ENCODE measurements at places on chromosomes 1 and 21.

DNA sequence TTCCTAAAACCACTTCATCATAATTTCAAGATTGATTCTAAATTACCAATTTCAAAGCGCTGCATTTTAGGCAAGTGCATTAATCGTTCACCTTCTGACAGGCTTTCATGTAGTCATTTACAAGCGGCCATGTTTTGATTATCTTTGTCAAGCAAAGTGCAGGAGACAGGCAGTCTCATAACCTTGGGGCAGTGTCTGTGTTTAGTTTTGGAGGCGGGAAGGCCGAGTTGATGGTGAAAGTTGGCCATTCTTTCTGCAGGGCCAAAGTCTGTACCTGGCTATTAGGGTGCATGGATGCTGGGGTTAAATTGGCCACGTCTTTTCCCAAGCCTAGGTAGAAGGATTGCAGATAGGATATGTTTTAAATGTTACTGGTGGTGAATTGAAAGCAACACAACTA, 2.9 kb downstream of the AGPAT3 start:
- no peak for DNase-seq

GRCh38 chr1:100851726-100852125, 42.9 kb downstream of the EXTL2 start:
- DNase-seq, result no peak

DNA sequence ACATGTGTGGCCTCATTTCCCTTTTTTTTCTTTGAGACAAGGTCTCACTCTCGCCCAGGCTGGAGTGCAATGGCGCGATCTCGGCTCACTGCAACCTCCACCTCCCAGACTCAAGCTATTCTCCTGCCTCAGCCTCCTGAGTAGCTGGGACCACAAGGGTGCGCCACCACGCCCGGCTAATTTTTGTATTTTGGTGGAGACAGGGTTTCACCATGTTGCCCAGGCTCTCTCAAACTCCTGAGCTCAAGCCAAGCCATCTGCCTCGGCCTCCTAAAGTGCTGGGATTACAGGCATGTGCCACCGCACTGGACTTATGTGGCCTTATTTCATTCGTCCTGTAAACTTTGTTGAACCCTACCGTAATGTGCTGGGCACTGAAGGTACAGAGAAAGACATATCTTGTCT, 569 bp upstream of the WARS2 start:
- DNase-seq, result peak; percentile 7

DNA sequence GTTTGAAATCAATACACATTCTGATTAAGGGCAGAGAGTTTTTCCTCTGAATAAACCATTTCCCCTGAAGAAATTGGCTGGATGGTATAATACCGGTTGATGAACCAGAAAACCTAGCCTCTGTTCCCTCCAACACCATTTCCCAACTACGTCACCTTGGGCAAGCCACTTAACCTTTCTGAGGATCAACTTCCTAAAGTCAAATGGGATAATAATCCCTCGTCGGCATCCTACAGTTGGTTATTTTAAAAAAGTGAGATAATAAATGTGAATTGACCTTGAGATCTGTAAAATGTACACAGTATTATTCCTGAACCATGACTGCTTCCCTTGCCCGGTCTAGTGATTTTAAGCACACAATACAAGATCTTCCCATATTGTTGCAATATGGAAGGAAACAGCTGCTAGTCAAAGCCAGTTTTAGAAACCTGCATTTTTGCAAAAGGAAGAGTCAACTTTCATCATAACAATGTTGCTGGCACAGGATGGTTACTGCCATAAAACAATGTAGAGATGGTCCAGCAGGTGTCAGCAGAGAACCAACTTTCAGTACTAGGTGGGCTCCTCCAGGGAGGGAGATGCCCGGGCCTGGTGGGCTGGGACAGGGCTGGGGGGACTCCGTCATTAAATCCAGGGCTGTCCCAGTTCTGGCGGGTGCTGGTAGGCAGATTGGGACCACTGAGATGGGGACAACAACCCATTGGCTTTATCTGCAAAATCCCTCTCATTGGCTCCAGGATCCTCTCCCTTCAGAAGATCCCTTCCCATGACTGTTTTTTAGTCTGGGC, 5.2 kb upstream of the HLX start:
- no peak for DNase-seq

- DNase-seq, result no peak
These were observed 95.6 kb upstream of the ADAMTS5 start for GRCh38 chr21:27062443-27062842.

- DNase-seq, result no peak
These were observed 15.5 kb upstream of the CITED4 start for GRCh38 chr1:40877698-40878097.

- no peak for DNase-seq
These were observed 14.6 kb downstream of the SDC3 start for GRCh38 chr1:30893776-30894507.

DNA sequence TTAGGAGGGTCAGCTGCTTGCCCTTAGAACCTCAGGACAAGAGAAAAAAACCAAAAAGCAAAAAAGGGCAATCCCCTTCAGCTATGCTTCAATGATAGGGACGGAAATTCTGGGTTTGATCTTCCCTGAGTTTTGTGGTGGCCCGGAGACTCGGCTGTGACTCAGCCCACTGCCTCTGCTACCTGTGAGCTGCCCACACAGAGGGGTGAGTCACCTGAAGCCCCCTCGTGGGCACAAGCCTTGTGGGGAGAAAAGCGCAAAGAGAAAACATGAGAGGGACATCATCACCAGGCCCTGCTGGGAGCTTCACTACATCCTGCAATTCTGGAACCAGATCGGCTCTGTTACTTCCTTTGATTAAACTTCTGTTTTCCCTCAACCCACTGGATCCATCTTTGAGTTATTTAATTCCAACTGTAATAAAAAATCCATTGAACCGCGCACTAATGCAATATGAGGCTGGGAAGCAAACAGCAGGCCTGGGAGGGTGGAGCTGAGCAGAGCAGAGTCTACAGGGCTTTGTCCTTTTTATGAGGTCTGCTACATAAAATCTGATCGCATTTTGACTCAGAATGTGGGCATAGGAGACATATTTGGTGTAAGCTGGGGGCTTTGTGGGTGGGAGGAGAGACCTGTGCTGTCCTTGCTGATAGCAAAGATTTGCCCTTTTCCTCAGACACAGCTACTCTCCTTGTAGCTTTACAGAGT, 58.7 kb upstream of the STUM start:
- DNase-seq, result no peak

GRCh38 chr21:44051462-44051941, 39.4 kb downstream of the TRAPPC10 start:
- peak; percentile 54 for DNase-seq

DNA sequence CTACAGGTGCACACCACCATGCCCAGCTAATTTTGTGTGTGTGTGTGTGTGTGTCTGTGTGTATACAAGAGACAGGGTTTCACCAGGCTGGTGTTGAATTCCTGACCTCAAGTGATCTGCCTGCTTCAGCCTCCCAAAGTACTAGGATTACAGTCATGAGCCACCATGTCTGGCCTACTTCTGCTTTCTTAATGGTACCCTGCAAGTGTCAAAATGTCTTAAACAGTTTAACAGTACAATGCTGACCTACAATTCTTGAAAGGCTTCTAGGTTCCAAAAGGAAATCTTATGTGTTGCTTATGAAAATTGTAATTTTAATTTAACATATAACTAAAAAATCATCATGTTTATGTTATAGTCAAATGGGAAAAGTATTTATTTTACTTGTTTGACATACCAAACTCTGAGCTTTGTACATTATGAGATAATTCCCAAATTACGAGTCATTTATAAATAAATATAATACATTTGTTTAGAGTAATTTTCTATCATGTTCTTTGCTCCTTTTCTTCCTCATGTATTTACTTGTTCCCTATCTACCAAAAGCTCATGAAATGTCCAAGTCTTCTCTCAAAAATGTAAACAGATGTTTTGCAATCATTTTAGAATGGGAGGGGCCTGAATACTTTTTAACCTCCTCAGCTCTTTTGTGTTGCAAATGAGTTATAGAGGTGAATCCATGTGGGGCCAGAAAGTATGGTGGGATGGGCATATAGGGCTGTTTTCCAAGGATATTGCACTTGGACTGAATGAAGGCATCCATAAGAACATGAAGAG, 8.4 kb upstream of the VCAM1 start:
- no peak for DNase-seq

DNA sequence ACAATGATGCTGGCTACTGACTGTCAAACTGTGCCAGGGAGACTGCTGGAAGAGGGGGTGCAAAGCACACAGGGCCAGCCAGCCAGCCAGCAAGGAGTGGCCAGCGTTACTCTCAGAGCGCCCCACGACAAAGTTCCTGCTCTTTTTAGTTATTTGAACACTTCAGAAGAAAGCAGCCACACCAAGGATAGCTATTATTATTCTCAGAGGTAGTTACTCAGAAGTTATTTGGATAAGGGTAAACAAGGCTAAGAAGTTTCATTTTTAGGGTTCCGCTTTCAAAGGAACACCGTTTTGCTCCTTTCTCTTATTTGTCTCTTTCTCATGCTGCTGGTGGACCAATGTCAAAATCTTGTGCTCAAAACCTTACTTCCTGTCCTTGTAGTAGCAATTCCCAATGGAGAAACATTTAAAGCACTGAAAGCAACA, 59.9 kb downstream of the VANGL2 start:
- DNase-seq, result no peak

DNA sequence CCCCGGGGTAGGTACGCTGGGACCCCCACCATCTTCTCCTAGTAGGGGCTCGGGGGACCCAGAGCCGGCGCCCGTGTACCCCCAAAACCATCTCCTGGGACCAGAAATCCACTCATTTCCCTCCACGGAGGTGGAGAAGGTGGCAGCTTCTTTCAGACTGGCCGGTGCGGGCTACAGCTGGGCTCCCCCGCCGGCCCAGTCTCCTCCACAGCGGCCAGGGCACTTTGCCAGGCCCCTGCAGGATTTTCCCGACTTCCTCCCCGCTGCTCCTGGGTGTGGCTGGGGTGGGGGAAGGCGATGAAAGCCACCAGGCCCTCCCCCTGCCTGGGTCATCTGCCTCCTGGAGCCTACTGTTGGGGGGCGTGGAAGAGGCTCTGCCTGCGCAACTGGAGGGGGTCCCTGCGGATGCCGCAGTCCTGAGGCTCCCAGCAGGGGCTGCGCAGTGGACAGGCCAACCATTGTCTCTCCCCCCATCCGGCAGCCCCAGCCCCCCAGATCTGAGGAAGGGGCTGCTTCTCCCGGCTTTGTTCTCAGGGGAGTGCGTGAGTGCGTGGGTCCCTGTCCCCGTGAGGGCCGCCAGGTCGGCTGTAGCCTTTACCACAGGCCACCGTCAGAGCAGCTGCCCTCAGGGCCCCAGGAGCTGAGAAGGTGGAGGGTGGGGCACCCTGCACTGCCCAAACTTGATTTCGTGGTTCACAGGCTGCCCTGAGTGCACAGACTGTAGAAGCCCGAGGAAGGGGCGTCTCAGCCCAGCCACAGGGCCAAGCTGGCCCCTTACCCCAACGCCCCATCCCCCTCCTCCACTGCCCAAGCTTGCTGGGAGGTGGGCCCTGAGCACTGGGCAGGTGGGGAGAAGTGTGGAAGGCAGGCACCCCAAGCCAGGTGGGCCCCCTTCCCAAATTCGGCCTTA, 1.3 kb downstream of the AGRN start:
- DNase-seq, result no peak

DNA sequence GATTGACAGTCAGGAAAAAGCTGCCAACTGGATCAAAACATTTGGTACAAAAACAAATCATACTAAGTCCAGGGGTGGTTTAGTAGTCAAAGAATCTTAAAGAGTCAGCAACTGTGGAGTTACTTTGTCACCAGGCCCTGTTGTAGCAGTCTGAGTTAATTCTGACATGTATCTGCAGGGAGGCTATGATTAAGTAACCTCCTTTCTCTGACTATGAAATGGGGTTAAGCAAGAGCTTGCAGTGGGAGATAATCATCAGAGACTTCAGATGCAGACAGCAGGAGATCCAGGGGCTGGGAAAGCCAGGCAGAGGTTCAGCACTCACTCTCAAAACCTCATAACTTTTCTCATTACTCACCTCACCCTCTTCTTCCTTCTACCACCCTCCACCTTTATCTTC, 99.2 kb upstream of the BTG3 start:
- peak; percentile 19 for DNase-seq

DNA sequence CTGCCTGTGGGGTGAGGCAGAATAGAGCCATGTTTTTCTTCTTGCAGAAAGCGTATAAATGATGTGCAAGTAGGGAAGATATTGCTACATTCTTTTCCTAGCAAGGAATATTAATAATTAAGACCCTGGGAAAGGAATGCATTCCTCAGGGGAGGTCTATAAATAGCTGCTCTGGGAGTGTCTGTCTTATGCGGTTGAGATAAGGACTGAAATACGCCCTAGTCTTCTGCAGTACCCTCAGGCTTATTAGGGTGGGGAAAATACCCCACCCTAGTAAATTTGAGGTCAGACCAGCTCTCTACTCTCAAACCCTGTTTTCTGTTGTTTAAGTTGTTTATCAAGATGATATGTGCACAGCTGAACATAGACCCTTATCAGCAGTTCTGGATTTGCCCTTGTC, 155.9 kb upstream of the HMCN1 start:
- DNase-seq, result no peak

- DNase-seq, result no peak
These were observed 13.2 kb downstream of the QSOX1 start for GRCh38 chr1:180167721-180168467.

- DNase-seq, result peak; percentile 38
These were observed 220.5 kb upstream of the B3GALT2 start for GRCh38 chr1:193406901-193407300.

- DNase-seq, result no peak
These were observed 310.1 kb downstream of the DPYD start for GRCh38 chr1:97610748-97611147.

DNA sequence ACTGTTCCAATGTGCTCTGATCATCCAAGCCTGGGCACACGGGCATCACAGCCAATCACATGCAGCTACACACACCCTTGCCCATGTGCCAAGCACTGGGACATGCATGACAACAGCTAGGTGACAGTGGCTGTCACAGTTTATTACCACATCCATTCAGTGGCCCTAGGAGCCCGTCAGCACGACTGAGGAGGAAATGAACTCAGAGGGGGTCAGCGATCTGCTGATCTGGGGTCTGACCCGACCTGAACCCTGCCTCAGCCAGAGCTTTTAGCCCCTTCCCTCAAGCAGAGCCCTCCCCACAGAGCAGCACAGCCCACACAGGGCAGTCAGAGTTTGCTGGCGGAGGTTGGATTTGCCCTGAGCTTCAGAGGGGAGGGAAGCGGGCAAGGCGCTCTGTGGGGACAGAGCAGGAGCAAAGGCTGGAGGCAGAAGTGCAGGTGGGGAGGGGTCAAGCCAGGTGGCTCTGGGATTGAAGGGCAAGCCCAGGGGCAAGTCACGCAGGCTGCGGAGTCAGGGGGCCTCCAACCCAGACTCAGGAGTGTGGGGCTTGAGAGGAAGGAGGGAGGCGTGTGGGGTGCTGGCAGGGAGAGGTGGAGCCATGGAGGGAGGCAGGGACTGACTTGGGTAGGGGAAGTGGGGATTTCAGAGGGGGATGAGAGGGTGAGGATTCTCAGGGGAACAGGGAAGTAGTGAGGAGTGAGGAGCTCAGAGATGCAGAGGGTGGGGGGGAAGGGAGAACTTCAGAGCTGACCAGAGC, 10.4 kb downstream of the SH3BGRL3 start:
- DNase-seq, result no peak

DNA sequence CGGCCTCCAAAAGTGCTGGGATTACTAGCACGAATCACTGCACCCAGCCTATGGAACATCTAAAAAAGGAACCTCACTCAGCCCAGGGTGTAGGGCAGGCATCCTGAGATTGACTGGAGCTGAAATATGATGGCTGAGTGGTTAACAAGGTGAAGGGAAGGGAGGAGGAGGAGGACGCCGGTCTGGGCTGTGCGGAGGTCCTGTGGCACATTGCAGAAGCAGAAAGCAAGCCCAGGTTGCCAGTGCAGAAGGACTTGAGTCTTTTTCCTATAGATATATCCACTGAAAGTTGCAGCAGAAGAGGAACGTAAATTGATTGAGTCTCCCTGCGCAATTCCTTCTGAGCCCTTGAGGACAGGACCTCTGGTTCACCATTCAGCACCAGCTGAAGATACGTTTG, 1.5 kb upstream of the KIF17 start:
- DNase-seq, result no peak

- no peak for DNase-seq
These were observed 8.5 kb upstream of the TTC22 start for GRCh38 chr1:54809496-54810074.

All from putamen (tissue), 1 donor.